Islet precursor cell (in vitro differentiated cells): ENCODE measurements at places on chromosomes 11 and 22.
A peak's percentile ranks its signal among the peaks of the same experiment; 100 is the strongest.

- DNase-seq, result no peak
Measured at GRCh38 chr11:130051082-130051481, 18.6 kb upstream of the APLP2 start.

DNA sequence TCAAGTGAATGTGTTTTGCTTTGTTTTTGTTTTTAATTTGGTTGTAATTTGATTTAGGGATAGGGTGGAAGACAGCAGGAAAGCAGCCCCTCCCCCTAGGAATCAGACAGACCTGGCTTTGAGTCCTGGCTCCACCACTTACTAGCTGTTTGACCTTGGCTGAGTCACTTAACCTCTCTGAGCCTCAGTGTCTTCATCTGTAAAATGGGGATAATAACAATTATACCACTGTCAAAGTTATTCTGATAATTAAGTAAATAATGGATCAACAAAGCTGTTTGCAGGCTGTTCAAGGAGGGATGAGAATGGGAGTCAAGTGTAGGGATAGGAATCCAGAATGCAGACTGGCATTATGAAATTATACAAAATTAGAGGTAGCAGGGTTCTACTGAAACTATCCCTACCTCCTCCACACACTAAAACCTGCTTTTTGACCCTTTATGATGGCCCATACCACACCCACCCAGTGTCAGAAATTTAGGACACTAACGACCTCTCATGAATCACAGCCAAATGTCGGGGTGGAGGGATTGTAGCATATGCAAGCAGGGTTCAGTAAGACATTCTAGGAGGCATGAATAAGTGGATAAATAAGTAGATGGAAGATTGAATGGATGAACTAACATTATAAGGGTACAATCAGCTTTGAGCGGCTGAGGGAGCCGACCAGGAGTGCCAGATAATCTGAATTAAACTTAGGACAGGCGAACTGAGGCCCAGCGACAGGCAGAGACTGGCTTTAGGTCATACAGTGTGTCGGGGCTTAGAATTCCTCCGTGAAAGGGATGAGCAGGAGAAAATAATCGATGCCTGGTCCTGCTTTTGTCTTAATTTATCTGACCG lies 974 bp downstream of the ANAPC15 start:
- no peak for DNase-seq

GRCh38 chr22:46761017-46761416 lies 1.4 kb upstream of the TBC1D22A start:
- no peak for DNase-seq

DNA sequence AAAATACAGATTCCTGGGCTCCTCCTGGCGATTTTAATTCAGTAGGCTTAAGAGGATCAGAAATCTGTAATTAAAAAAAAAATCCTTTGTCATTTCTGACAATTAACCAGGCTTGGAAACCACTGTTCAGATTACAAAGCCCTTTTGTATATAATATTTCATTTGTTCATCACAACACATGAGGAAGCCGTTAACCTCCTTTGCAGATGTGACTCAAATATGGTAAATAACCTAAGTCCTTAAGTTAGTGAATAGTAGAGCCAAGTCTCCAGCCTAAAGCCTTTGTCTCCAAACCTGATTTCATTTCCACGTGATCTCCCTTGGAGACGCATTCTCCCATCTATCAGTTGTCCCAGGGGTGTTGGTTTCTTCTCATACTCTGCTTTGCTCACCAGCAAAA lies 67.6 kb downstream of the UBASH3B start:
- DNase-seq, result no peak

- DNase-seq, result no peak
Measured at GRCh38 chr11:134289789-134290188, 13.6 kb downstream of the GLB1L3 start.

- DNase-seq, result peak; percentile 80
Measured at GRCh38 chr11:12258451-12258850, 118.9 kb upstream of the PARVA start.

GRCh38 chr22:46355369-46355995 lies 20.0 kb downstream of the TRMU start:
- DNase-seq, result peak; percentile 87

DNA sequence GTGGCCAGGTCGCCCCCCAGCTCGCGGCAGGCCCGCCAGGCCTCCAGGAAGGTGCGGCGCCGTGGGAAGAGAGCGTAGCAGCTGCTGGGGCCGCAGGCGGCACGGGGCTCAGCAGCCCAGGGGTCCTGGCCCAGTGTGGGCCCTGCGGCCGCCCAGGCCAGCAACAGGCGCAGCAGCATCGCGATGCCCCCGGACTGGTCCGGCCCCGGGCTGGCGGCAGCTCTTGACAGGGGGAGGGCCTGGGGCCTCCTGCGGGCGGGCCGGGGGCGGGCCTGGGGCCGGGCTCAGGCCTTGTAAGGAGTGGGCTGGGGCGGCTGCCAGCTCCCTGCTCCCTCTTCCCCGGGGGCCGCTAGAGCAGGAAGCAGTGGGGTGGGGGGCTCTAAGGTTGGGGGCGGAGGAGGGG lies at the start of gene CD248:
CD248 (minus strand) TSS at position 196 of the 403 bp plus-strand sequence; CDS start at position 179, 17 bp downstream.
- peak; percentile 88 for DNase-seq

GRCh38 chr22:24230911-24231656 lies 13.8 kb downstream of the GGT5 start:
- DNase-seq, result peak; percentile 68

DNA sequence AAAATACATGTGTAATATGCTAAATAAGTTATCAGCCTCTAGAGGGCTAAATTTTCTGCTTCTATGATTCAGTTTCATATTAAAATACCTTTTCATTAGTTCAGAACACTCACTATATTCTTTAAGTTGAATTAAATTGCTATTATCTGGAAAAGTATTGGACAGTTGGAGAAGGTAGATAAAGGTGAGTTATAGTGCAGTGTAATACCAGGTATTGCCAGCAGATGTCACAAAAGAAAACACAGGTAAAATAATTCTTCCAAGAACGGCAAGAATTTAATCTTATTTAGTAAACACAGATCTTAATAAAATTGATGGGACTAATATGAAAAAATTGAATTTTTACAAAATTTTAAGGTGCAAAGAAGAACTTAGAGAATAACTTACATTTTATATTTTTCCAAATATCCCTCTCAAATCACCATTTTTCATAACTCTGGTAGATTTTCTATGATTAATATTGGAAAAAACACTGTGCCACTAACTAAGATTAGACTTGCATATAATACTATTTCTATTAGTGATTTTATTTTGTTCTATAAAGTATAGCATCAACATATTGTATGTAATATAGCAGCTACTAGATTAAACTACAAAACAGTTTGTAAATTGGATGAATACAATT lies 1.7 kb upstream of the LRRC4C start:
- no peak for DNase-seq

DNA sequence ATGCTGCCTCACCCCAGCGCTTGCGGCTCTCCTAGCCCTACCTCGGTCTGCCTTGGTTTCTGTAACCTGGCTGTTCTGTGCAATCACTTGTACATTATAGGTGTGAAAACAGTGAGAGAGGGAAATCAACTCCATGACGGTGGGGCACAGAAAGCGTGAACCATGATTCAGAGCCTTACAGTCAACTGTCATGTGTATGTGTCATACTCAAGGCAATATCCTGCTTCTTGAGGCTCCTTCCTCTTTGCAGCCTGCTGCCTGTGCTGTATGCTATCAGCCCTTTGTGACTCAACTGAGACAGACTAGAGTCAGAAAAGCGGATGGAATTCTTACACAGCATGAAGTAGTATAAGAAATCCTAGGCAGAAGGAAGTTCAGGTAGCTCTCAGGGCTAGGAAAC lies 2.1 kb downstream of the NRIP3 start:
- DNase-seq, result peak; percentile 69

- DNase-seq, result no peak
Measured at GRCh38 chr11:88363004-88363403, 25.5 kb upstream of the CTSC start.

DNA sequence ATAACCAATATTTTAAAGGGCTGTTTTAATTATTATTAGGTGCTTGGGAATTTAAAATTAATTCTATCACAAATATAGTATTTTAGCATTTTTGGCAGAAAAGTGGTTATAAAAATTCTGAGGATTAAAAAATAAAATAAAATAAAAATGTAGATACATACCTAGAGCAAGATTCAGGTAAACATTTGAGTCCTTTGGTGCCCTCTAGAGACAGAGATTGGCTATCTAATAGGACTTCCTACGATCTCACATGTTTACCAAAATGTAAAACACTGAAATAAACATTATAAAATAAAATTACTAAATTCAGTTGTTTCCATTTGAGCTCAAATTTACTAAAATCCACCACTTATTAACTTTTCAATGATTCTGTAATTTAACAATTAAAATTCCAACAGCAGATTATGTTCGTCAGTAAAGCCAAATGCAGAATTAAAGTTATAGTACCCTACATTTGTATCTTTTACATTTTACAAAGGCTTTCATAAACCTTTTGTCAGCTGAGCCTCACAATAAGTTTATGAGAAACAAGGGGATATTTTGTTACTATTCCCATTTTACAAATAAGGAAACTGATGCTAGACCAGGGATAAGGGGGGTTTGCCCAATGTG lies 27.7 kb downstream of the SLC36A4 start:
- DNase-seq, result no peak

DNA sequence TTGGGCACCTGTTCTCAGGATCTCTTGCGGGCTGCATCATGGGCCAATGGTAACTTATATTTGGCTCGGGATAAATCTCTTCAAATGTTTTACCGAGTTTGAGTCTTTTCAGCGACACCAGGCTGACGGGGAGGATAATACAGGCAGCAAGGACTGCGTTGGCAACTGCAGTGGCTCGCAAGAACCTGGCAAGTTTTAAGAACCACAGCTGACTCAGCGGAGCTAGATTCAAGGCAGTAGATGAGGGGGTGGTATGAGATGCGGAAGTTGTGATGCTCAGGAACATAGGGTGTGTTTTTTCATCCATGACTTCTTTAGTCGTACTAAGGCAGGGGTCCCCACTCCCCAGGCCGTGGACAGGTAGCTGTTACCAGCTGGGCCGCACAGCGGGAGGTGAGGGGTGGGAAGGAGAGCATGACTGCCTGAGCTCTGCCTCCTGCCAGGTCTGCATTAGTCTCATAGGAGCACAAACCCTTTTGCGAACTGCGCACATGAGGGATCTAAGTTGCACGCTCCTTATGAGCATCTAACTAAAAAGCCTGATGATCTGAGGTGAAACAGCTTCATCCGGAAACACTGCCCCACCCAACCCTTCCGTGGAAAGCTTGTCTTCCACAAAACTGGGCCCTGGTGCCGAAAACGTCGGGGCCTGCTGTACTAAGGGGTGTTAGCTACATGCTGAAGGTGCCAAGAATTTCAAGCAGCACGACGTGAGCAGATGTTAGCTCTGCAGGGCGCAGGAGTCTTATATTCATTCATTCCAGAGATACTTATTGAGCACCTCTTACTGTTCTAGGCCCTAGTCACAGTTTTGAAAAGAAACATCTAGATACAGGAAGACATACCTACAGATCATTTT lies 6.4 kb upstream of the JAM3 start:
- DNase-seq, result no peak

DNA sequence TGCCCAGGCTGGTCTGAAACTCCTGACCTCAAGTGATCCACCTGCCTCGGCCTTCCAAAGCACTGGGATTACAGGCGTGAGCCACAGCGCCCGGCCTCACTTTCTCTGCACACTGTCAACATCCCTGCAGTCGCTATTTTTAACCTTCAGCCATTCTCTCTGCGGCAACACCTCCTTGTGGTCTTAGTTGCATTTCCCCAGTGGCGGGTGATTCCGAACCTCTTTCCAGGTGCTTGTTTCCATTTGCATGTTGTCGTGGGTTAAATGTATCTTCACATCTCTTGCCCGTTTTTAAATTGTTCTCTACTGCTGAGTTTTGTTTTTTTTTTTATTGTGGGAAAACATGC lies 2.2 kb upstream of the SCT start:
- no peak for DNase-seq

GRCh38 chr11:45204761-45205160 lies 58.3 kb downstream of the PRDM11 start:
- DNase-seq, result no peak

DNA sequence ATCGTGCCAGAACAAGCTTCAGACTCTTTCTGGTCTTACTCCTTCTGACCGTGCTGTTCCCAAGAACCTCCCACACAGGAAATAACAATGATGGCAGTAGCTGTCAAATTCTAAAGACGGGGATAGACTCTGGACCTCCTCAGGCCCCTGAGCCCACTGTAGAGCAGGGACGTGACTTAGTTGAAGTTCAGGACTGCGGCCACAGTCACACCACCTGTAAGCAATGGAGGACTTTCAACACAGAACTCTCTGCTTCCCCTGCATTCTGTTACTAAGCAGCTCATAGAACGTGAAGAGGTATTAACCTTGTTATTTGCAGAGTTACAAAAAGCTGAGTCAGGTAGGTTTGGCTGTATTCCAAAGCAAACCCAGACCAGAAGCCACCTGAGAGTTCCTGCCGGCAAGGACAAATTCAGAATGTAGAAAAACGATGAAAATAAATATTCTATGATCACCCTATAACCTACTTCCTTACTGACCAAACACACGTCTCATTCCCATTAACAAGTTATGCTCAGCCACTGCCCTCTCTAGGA lies 12.7 kb downstream of the TMEM45B start:
- DNase-seq, result no peak

- DNase-seq, result peak; percentile 40
Measured at GRCh38 chr22:44585559-44586350, 87.7 kb upstream of the RTL6 start.

GRCh38 chr11:115008799-115009198 lies 330.5 kb downstream of the NXPE2 start:
- no peak for DNase-seq

DNA sequence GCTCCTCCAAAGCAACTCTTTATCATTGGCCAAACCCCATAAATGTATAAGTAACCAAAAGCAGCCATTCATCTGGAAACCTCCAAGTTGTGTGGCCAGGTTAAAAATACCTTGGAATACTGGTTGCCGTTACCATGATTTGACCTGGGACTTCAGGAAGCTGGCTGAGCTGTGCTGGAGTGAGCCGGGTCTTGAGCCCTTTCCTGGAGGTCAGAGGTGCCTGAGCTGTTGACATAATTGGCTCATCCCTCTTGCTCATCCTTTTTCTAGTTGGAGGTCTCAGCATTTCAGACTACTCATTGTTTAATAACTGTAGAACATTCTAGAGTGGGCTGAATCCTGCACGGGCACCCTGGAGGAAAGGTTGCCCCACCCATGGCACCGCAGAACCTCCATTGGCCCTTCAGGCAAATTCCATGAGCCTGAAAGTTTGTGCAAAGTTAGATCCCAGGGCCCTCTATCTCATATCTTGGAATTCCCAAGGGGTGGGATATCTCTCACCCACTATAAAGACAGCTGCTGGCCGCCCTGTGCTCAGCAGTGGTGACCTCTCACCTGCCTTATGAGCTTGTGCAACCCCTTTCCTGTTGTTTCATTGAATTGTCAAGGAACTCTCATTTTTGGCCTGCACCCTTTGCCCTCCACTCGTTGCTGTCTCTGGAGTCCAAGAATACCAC lies 77.0 kb downstream of the C22orf31 start:
- DNase-seq, result no peak
